Right ventricle myocardium superior (tissue), 1 donor: ENCODE measurements at places on chromosomes 13 and 19.

DNA sequence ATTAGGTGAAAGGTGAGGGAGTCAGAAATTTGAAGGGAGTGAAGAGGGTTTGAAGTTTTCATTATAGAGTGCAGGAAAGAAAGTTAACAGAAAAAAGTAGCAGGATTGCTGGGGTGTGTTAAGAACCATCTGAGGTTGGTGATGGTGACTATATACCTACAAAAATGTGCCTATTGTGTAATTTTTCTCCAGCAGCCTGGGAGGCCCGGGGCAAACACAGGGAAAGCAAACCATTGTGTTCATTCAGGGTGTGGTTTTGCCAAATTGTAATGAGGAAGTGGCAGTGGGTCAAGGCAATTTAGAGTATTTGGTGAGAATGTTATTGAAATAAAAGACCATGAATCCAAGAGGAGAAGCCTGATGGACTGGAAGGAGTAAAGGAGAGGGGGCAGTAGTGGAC, 8.2 kb upstream of the SUCLA2 start:
- no peak for DNase-seq

- no peak for DNase-seq
These were observed 6.7 kb downstream of the SOHLH2 start for GRCh38 chr13:36207672-36208071.

DNA sequence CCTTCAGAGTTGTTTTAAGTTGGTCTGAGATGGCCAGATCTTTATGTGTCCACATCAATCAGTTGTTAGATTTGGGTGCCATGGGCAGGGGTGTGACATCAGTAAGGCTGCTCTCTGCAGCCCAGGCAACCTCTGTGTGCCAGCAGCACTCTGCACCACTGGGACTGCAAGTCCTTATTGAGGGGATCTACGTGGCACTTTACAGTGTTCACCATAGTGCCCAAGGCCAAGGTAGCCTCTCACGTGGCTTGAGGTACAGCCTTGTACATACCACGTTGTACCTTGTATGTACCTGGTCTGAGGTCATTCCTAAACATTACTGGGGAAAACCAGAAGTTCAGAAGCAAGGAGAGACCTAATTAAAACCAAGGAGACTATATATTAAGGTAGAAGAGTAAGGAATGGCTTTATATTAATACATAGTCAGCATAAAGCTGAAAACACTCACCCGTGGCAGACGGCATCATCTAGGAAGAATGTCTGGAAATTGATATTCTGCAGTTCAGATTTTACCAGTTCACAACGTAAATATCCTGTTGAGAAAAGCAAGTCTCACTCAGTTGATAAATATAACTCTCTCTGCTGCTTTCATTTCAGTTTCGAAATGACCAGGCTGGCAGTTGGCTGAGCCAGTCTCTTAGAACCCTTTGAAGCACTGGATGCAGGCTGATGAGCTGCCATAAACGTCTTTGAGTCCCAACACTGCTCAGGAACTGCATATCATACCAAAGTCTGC, 128.8 kb downstream of the ZDHHC20 start:
- DNase-seq, result no peak

- DNase-seq, result no peak
These were observed 56.8 kb upstream of the KATNAL1 start for GRCh38 chr13:30364133-30364532.

DNA sequence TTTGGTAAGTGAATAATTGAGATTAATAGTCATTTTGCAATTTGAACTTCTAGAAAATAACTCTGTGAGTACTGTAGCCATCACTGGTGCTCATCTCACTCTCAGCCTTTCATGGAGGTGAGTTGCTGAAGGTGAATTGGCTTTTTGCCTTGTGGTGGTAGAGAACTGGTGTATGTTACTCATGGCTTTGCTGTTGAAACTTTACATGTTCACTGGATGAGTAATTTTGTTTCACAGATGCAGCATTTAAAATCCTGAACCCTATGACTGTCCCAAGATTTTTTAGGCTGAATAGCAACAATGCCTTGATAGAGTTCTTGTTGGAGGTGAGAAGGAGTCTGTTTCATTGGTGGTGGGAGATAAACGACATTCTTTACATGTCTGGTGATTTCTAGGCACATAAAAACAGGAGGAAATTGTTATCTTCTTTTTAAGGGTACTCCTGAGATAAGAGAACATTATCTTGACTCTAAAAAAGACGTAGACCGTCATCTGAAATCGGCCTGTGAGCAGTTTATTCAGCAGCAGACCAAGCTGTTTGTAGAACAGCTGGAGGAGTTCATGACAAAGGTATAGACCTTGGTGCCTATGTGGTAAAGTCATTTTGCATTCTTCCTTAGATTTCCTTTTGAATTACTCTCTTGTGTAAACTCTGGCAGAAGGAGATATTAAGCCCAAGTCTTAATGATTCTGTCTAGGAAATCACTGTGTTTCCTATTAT, 53.9 kb downstream of the COG3 start:
- no peak for DNase-seq

GRCh38 chr19:10514211-10515145, 2.8 kb downstream of the S1PR5 start:
- DNase-seq, result no peak

GRCh38 chr13:26050568-26051230, 1.1 kb downstream of the SHISA2 start:
- peak; percentile 45 for DNase-seq

- no peak for DNase-seq
These were observed 4.2 kb downstream of the ADPRHL1 start for GRCh38 chr13:113448885-113449692.

- DNase-seq, result no peak
These were observed 1.3 kb downstream of the PTBP1 start for GRCh38 chr19:798415-799075.

- no peak for DNase-seq
These were observed 28.5 kb downstream of the GSX1 start for GRCh38 chr13:27820524-27821482.

GRCh38 chr19:35438527-35438926, 9.5 kb upstream of the FFAR2 start:
- DNase-seq, result no peak

DNA sequence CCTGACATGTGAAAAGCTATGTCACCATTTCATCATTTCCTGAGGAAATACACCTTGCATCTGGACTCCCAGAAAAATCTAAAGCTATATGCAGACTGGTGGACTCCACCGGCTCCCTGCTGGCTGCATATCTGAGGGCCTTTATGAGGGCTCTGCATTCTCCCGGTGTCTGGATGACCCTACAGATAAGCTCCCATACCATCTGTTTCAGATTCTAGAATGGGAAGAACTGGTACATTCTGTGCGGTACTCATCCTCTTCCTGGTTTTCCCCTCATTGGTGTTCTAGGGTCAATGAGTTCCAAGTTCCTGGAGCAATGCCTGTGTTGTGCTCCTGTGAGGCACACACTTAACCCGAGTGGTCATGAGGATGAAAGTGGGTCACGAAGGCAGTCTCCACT, 60.4 kb downstream of the COL4A1 start:
- DNase-seq, result no peak

DNA sequence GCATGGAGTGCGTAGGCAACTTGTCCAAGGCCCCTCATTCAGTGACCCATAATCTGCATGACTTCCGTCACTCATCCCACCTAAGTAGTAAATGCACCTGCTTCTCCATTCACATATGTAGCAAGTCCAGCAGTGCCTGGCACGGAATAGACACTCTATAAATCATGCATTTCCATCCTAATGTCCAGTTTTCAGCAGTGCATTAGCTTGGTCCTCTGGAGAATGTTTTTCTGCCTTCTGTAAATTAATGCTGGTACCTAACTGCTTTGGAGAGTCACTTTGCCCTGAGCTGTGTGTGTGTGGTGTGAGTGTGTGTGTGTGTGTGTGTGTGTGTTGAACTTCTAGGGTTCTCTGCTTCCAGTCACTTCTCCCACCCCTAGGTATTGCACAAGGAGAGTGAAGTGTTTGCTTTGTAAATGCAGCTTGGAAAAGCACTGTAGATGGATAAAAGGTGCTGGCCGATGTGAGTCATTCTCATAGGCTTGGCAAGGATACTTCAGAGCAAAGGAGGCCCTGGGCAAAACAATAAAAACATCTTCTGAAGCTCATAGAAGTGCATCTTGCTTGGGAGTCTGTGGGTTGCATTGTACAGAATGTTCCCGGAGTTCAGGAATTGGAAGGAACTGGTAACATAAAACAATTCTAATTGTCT, 181.8 kb downstream of the KATNAL1 start:
- no peak for DNase-seq

GRCh38 chr19:12984143-12984627, 11.1 kb upstream of the NFIX start:
- no peak for DNase-seq

GRCh38 chr13:50213526-50213925, 198.3 kb downstream of the KCNRG start:
- no peak for DNase-seq

GRCh38 chr13:24894972-24895300, 131.0 kb downstream of the RNF17 start:
- DNase-seq, result no peak
